ENCODE measurements at places on chromosomes 7 and 10.

DNA sequence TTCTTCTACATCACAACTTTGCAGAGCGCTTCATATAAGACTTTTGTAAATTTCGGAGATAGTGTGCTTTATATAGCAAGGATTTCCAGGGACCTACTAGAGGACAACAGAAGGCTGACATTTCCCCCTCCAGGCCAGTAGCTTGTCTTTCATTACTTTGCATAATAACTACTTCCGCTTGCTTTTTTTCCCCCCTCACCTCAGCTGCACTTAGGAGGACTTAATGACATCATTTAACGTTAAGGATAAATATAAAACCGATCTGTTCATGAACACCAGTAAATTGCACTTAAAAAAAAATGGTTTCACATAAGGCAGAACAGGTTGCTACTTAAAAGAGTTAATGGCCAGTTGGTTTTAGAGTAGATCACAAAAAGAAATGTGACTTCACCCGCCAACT, 172.3 kb downstream of the AUTS2 start:
- H3K36me3 ChIP-seq = no peaks in the 10 kb centered on the region
- no peak overlapping the region for H3K4me3 ChIP-seq
- no peak for DNase-seq
- no peak overlapping the region for H3K27ac ChIP-seq
- H3K27me3 ChIP-seq = no peaks in the 10 kb centered on the region

- no peak overlapping the region for H3K27ac ChIP-seq
- no peaks in the 10 kb centered on the region for H3K36me3 ChIP-seq
- H3K4me1 ChIP-seq = peaks cover 30% of the 10 kb centered on the region
- DNase-seq = no peak
- no peak overlapping the region for H3K4me3 ChIP-seq
These were observed 505.5 kb upstream of the ZMIZ1 start for GRCh38 chr10:78563314-78563713.

DNA sequence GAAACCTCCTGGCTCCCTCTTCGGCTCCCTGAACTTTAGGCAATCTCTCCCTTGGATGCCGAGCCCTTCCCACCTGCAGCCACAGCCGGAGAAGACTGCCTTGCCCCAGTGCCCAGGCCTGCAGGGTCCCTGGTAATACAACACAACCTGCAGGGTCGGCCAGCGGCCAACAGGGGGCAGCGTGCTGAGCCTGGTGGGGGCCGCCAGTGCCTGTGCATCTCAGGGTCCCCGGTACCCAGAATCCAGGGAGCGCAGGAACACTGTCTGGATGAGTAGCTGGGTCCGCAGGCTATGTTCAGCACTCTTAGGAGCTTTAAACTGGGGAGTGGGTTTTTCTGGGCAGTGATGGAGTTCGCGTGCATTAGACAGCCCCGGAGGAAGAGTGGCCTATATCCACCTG, 17.5 kb upstream of the C10orf71 start:
- no peaks in the 10 kb centered on the region for H3K36me3 ChIP-seq
- no peaks in the 10 kb centered on the region for H3K4me1 ChIP-seq
- no peaks in the 10 kb centered on the region for H3K27me3 ChIP-seq
- no peak overlapping the region for H3K27ac ChIP-seq

DNA sequence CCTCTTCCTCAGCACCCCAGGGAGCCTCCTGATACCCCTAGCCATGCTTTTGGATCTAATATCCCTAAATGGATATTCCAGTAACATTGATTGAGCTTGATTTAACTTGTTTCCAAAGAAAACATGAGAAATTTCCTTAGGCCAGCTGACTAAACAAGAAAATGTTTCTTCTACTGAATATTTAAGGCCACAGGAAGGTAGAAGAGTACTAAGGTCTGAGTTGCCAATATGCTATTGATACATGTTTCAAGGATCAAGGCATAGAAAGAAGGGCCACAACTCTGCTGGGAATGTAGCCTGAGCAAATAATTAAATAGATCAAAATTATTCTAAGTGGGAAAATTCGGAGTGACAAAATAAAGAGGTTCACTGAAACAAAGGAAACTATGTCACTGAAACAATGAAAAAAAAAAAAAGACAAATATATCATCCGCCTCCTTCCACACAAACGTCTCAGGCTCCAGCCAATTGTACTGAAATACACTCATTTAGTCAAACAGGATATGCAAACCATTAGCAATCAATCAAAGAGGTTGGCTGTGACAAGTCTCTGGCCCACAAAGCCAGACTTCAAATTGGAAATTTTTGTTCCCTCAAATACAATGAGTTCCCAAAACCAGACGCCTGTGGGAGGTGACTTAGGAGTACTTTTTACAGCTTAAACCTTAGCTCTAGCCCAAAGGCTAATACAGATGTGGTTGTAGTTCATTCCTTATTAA, 396.2 kb downstream of the HTR7 start:
- no peaks in the 10 kb centered on the region for H3K36me3 ChIP-seq
- H3K27ac ChIP-seq = no peak overlapping the region
- DNase-seq = no peak
- no peaks in the 10 kb centered on the region for H3K27me3 ChIP-seq

GRCh38 chr7:74657692-74658177, at the start of gene GTF2I:
Gene GTF2I, plus strand, starts transcription at chr7:74657718. Its CDS starts 31,411 bp downstream, at chr7:74689129.
- H3K27ac ChIP-seq = peak within 1 kb of the TSS; percentile 98
- no peak for DNase-seq
- H3K4me3 ChIP-seq = peak within 1 kb of the TSS; percentile 97
- H3K27me3 ChIP-seq = no peaks in the 10 kb centered on the region
- H3K4me1 ChIP-seq = peaks cover 49% of the 10 kb centered on the region

DNA sequence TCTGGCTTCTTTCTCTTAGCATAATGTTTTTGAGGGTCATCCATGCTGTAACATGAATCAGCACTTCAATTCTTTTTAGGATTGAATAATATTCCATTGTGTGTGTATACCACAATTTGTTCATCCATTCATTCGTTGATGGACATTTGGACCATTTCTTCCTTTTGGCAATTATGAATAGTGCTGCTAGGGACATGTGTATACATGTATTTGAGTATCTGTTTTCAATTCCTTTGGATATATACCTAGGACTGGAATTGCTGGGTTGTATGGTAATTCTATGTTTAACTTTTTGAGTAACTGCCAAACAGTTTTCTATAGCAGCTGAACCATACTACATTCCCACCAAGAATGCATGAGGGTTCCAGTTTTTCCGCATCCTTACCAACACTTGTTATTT, 39.2 kb downstream of the GBF1 start:
- no peaks in the 10 kb centered on the region for H3K36me3 ChIP-seq
- no peak for DNase-seq
- H3K27ac ChIP-seq = no peak overlapping the region
- H3K27me3 ChIP-seq = no peaks in the 10 kb centered on the region
- no peak overlapping the region for H3K4me3 ChIP-seq

- H3K4me3 ChIP-seq = no peak overlapping the region
- no peaks in the 10 kb centered on the region for H3K27me3 ChIP-seq
- H3K36me3 ChIP-seq = no peaks in the 10 kb centered on the region
- no peak overlapping the region for H3K27ac ChIP-seq
- DNase-seq = no peak
These were observed 184.2 kb downstream of the ADARB2 start for GRCh38 chr10:1552881-1553670.

- peaks cover 8% of the 10 kb centered on the region for H3K36me3 ChIP-seq
- H3K4me3 ChIP-seq = no peak overlapping the region
- DNase-seq = no peak
- H3K27me3 ChIP-seq = no peaks in the 10 kb centered on the region
These were observed 21.0 kb downstream of the ANKRD30A start for GRCh38 chr10:37146443-37146842.

- H3K4me1 ChIP-seq = peaks cover 35% of the 10 kb centered on the region
- no peak overlapping the region for H3K4me3 ChIP-seq
- peaks cover 3% of the 10 kb centered on the region for H3K36me3 ChIP-seq
- DNase-seq = no peak
- H3K27ac ChIP-seq = no peak overlapping the region
- no peaks in the 10 kb centered on the region for H3K27me3 ChIP-seq
These were observed 184.3 kb upstream of the ITGB1 start for GRCh38 chr10:33142295-33142694.

- no peak for DNase-seq
- H3K27ac ChIP-seq = no peak overlapping the region
- H3K4me1 ChIP-seq = peaks cover 34% of the 10 kb centered on the region
- peaks cover 42% of the 10 kb centered on the region for H3K27me3 ChIP-seq
- no peaks in the 10 kb centered on the region for H3K36me3 ChIP-seq
- peak overlapping the region; percentile 25 for H3K4me3 ChIP-seq
These were observed 3.6 kb downstream of the DUSP5 start for GRCh38 chr10:110501142-110501937.

GRCh38 chr10:44979281-44980191, 927 bp upstream of the DEPP1 start:
- H3K27me3 ChIP-seq = no peaks in the 10 kb centered on the region
- DNase-seq = no peak
- peak overlapping the region; percentile 57 for H3K27ac ChIP-seq
- H3K36me3 ChIP-seq = no peaks in the 10 kb centered on the region
- peaks cover 49% of the 10 kb centered on the region for H3K4me1 ChIP-seq
- H3K4me3 ChIP-seq = no peak overlapping the region

GRCh38 chr10:6053816-6054631, 8.1 kb downstream of the IL2RA start:
- H3K4me1 ChIP-seq = no peaks in the 10 kb centered on the region
- no peaks in the 10 kb centered on the region for H3K36me3 ChIP-seq
- no peak overlapping the region for H3K4me3 ChIP-seq
- H3K27ac ChIP-seq = no peak overlapping the region
- DNase-seq = no peak

GRCh38 chr7:46784732-46785131, 797.2 kb downstream of the TNS3 start:
- no peak overlapping the region for H3K27ac ChIP-seq
- H3K4me1 ChIP-seq = peaks cover 11% of the 10 kb centered on the region
- H3K27me3 ChIP-seq = no peaks in the 10 kb centered on the region
- H3K4me3 ChIP-seq = no peak overlapping the region

GRCh38 chr10:77005871-77006270, 631.7 kb downstream of the KCNMA1 start:
- no peak overlapping the region for H3K27ac ChIP-seq
- H3K27me3 ChIP-seq = no peaks in the 10 kb centered on the region

GRCh38 chr10:61841338-61841875, 60.1 kb upstream of the ARID5B start:
- no peak for DNase-seq
- no peaks in the 10 kb centered on the region for H3K27me3 ChIP-seq
- peak overlapping the region; percentile 57 for H3K27ac ChIP-seq

DNA sequence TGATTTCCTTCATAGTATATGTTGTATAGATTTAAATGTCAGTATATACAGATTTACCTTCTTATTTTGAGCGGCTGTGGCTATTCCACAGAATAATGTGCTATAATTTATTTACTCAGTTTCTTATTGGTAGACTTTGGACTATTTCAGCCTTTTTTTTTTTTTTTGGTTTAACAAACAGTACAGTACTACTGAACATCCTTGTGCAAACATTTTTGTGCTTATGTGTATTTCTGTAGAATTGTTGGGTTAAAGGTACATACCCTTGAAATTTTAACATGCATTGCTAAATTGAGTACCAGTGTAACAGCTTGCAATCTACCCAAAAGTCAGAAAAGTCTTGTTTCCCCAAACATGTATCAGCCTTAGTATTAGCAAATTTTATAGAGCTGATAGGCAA, 68.8 kb downstream of the HHEX start:
- no peaks in the 10 kb centered on the region for H3K27me3 ChIP-seq
- peaks cover 12% of the 10 kb centered on the region for H3K4me1 ChIP-seq
- no peak for DNase-seq
- no peak overlapping the region for H3K4me3 ChIP-seq
- no peaks in the 10 kb centered on the region for H3K36me3 ChIP-seq

DNA sequence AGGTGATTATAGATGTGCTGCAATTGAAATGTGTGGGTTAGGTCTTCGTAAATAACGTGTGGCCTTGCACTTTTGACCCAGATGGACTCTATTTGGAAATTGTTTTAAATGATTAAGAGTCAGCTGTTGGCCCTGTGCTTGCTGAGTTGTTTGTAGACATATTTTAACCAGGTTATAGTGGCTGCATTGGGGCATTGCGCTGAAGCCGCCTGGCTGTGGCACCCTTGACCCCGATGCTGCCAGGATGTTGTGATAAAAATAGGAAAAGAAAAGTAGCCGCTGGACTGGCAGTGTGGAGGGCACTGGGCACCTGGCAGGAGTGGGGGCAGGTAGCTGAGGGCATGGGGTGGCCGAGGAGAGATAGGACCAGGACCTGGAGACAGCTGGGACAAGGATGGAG, 13.4 kb downstream of the LRRC27 start:
- no peak overlapping the region for H3K4me3 ChIP-seq
- peaks cover 8% of the 10 kb centered on the region for H3K36me3 ChIP-seq
- no peak for DNase-seq

DNA sequence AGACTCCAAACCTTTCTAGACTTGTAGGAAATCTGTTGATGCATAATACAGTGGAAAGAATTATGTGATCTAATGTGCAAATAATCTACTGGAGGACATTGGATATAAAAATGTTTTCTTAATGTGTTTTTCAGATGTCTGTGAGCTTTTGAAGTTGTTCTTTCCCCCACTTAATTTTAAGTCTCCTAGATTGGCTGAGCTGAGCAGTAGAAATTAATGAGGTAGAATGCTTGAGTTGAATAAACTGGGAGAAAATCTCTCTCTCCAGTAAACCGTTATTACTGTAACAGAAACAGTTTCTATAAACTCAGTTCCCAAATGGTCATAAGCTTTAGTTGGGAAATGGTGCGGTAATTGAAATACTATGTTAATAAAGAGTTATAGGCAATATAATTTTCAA, 15.7 kb downstream of the CSGALNACT2 start:
- no peak overlapping the region for H3K4me3 ChIP-seq
- peaks cover 4% of the 10 kb centered on the region for H3K36me3 ChIP-seq
- no peak overlapping the region for H3K27ac ChIP-seq
- DNase-seq = no peak
- H3K4me1 ChIP-seq = peaks cover 7% of the 10 kb centered on the region
- no peaks in the 10 kb centered on the region for H3K27me3 ChIP-seq

GRCh38 chr10:44854693-44855350, 56.3 kb upstream of the TMEM72 start:
- peak overlapping the region; percentile 55 for H3K4me3 ChIP-seq
- DNase-seq = peak; percentile 45
- no peaks in the 10 kb centered on the region for H3K36me3 ChIP-seq
- peak overlapping the region; percentile 90 for H3K27ac ChIP-seq
- H3K27me3 ChIP-seq = no peaks in the 10 kb centered on the region

- peaks cover 26% of the 10 kb centered on the region for H3K36me3 ChIP-seq
- DNase-seq = no peak
- no peak overlapping the region for H3K27ac ChIP-seq
- no peaks in the 10 kb centered on the region for H3K27me3 ChIP-seq
These were observed 18.8 kb downstream of the TNKS2 start for GRCh38 chr10:91816981-91817380.
